Stimulated activated CD4-positive, alpha-beta T cell treated with anti-CD3 and anti-CD28 coated beads, Interleukin-1b, Interleukin-23, amount 100 ng/mL, for 1 hour (primary cell): ENCODE measurements at places on chromosomes 12 and 14.

- no peak for DNase-seq
Observed at GRCh38 chr12:119036878-119037825, 55.8 kb downstream of the SRRM4 start.

DNA sequence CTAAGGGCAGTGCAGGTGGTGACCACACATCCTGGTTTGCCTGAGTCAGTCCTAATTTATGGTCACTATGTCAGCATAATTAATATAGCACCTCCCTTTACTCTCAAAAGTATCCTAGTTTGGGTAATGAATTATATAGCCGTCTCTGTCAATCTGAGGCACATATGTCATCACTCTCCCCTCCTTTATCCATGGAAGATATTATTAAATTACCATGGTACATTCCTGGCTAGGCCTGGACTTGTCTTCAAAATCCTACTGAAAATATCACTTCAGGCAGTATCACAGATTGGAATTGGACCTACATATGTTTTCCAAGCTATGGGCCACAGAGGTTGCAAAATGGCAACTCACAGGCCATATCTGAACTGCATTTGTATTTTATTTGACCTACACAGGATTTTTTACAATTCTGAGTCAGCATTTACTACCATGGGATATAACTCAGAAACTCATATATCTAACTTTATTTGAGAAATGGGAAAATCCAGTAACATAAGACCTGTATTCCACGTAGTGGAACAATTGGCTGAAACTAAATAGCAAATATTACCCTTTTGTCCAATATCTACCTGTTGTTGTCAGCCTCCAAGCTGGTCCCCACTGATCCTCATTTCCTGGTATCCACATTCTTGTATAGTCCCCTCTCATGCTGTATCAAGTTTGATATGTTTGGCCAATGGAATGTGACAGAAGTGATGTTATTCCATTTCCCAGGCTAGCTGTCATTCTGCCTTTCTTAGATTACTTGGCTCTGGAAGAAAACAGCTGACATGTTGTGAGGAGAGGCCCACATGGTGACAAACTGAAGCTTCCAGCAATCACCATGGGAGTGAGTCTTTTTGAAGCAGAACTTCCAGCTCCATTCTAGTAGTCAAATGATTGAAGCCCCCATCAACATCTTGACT, 102.5 kb upstream of the MDM1 start:
- DNase-seq = no peak

DNA sequence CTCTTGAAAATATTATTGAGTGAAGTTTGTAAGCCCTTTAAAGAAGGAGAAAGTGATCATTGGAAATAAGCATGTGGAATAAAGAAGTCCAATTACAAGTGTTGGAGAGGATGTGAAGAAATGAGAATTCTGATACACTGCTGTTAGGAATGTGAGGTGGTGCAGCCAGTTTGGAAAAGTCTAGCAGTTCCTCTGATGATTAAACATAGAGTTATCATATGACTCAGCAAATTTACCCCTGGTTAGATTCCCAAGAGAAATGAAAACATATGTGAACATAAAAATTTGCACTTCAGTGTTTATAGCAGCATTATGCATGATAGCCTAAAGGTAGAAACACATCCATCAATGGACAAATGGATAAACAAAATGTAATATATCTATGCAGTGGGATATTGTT, 319.9 kb downstream of the AEBP2 start:
- DNase-seq = no peak

DNA sequence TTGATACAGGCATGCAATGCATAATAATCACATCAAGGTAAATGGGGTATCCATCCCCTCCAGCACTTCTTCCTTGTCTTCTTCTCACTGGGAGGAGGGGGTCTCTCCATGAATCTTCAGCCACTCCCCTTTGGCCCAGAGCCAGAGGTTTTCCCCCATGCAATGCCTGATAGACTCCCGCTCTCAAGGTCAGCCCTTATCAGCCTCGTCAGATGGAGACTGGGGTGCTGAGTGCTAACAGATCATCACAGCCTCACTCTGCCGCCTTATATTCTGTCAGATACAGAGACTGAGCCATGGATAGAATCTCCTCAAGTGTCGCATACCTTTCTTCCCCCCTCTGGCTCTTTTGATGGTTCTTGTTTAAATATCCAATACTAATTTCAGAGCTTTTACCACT, 503.1 kb downstream of the AACS start:
- DNase-seq = no peak

GRCh38 chr12:55659486-55660385, 23.0 kb downstream of the OR10P1 start:
- no peak for DNase-seq

- DNase-seq = no peak
Observed at GRCh38 chr12:32454866-32455265, 55.5 kb downstream of the FGD4 start.

GRCh38 chr12:93568091-93568490, 4.4 kb upstream of the SOCS2 start:
- no peak for DNase-seq

GRCh38 chr12:77124767-77125166, 59.4 kb upstream of the E2F7 start:
- DNase-seq = no peak

GRCh38 chr14:35406506-35407305, 2.2 kb upstream of the NFKBIA start:
- no peak for DNase-seq

GRCh38 chr14:95499354-95499750, 17.1 kb downstream of the SYNE3 start:
- no peak for DNase-seq

DNA sequence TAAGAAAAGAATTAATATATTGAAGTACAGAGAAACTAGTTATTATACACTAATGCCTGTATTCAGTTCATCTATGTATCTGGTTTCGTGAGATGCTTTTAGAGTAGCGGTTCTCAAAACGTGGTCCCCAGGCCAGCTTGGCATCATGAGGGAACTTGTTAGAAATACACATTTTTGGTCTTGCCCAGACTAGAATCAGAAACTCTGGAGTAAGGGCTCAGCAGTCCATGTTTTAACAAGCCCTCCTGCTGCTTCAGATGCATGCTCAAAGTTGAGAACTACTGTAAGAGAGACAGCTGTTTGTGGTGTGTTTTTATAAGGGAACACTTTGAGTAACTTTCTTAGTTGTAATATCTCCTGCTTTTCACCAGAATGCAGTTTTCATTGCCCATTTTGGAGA, 18.1 kb downstream of the GPATCH2L start:
- DNase-seq = no peak

DNA sequence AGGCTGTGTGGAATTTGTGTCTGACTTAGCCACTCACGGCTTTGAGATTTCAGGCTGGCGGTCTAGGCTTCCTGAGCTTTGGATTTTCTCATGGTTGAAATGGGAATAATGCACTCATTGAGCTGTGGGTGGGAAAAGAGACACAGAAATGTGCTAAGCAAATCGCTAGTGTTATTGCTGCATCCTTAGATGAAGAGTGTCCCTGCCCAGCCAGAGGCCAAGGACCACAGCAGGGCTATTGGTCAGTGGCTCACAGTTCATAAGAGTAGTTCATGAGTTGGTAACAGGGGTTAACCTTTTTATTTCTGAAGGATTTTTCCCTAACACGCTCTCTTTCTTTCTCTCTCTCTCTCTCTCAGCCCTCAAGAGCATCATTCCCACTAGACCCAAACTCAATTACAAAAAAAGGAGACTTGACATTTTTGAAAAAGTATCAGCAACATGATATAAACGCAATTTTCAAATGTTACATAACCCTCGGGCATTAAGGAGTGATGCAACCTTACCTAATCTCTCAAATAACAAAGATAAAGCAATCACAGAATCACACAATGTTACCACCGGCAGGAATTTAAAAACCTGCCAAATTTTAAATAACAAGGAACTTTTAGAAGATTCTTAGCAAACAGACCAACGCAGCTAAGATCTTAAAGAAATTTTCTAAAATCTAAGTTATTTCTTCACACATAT, 36.7 kb upstream of the RMST start:
- no peak for DNase-seq

- DNase-seq = no peak
Observed at GRCh38 chr12:127254420-127254955, 1012.5 kb upstream of the TMEM132C start.

DNA sequence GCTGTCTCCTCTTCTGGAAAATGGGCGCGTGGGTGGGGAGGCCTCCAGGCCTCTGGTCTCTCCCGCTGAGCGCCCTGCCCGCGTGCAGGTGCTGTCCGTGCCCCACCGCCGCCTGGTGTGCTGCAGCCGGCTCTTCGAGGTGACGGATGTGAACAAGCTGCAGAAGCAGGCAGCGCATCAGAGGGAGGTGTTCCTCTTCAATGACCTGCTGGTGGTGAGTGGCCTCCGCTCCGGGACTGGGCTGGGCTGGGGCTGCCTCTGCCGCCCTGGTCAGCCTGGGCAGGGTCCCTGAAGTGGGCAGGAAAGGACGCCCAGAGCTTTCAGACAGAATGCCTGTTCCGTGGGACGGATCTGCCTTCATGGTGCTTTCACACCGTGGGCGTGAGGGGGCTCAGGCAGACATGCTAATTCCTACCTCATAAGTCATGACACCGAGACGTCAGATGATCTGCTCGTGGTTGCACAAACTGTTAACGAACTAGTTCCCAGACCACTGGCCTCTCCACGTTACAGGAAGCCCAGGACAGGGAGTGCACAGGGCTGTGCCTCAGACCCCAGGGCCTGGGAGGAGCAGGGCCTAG, 50.5 kb downstream of the SLC6A12 start:
- DNase-seq = no peak

- DNase-seq = peak; percentile 47
Observed at GRCh38 chr14:50830044-50830931, 674 bp downstream of the NIN start.

- no peak for DNase-seq
Observed at GRCh38 chr14:61268812-61269211, 12.3 kb downstream of the TMEM30B start.

- DNase-seq = no peak
Observed at GRCh38 chr14:64293976-64294671, at the start of gene ESR2. TSS of gene ESR2 (minus strand) at chr14:64294371. CDS start at chr14:64282985, 11,386 bp downstream.

DNA sequence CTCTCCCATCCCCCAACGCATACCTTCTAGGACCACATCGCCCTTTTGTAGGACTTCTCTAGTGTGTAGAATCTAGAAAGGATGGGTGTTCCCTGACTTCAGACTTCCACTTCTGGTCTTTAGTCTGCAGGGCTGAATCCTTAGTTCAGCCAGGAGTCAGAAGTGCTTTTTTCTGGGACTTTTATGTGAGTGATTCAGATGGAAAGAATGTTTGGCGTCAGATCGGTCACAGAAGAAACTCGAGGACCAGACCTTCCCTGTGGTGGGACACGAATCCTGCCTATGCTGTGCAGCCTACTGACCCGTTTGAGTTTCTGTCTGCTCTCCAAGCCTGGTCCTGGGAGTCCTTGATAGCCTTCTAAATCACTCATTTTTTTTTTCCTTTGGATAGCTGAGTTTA, 165.4 kb upstream of the SSTR1 start:
- no peak for DNase-seq

DNA sequence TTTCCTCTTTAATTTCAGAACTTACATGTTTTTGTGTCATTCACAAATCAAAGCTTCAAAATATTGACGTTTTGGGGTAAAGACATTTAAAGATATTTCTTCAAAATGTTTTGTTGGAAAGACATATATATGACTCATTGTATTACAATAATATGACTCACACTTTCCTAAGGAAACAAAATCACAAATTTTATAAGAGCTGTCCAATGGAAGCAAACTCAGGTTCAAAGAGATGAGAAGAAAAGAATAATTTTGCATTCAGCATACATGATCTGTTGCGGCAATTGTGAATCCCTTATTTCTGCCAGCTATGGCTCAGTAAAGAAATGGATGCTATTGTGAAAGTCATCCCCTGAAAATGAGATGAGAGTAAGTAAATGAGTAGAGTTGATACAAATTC, 82.7 kb downstream of the GRIP1 start:
- DNase-seq = no peak

- DNase-seq = no peak
Observed at GRCh38 chr14:50530794-50531365, 1.5 kb downstream of the MAP4K5 start.

DNA sequence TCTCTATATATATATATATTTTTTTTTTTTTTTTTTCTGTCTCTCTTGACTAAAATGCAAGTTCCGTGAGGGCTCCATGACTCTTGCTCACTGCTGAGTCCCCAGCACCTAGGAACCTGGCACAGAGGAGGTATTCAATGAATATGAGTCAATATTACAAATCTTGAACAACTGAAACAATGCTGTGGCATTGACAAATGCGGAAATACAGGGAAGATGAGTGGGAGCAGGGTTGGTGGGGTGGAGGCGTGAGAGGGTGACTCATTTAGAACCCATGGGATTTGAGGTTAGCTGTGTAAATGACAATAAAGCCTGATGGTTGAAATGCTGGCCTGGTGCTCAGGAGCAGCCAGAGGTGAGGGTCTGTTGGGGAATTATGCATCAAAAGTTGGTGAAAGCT, 121.7 kb upstream of the FUT8 start:
- DNase-seq = no peak

DNA sequence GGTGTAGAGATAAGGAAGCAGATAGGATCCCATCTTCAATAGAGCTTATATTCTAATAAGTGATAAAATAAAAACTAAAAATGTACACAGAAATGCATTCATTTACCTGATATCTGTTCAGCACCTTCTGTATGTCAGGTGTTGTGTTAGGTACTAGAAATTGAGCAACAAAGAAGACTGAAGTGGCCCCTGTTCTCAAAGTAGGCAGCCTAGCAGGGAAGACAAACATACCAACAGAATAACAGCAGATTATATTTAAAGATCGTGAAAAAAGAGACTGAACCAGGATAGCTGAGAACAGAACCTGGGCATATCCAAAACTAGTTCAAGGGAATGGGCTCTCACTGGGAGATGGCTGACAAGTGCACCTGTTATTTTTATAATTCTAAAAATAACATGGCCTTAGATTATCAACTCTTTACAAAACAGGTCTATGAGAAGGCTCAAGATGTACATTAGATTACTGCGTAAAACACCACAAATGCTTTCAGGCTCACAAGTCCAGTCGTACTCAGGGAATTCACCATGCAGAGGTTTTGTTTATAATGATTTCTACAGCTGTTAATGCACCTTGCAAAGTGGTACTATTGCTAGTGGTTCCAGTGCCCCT, 16.4 kb downstream of the ANO6 start:
- no peak for DNase-seq

DNA sequence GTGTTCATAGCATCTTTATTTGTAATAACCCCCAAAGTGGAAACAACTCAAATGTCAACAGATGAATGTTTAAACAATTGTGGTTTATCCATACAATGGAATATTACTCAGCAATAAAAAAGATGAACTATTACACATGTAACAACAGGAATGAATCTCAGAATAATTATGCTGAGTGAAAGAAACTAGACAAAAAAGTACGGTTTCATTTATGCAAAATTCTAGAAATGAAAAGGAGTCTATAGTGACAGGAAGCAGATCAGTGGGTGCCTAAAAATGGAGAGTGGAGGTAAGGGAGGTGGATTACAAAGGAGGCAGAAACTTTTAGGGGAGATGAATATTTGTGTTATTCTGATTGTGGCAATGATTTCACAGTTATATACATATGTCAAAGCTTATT, 4.8 kb downstream of the PRKCH start:
- DNase-seq = no peak

GRCh38 chr14:73375861-73376260, 82.5 kb downstream of the NUMB start:
- no peak for DNase-seq

- no peak for DNase-seq
Observed at GRCh38 chr12:4826909-4827308, 82.8 kb upstream of the KCNA1 start.
